Activated T-cell treated with anti-CD3 and anti-CD28 coated beads, Interleukin-2, amount 50 U/mL, for 1 hour (primary cell): ENCODE measurements at places on chromosomes 2 and 18.
A peak's percentile ranks its signal among the peaks of the same experiment; 100 is the strongest.

DNA sequence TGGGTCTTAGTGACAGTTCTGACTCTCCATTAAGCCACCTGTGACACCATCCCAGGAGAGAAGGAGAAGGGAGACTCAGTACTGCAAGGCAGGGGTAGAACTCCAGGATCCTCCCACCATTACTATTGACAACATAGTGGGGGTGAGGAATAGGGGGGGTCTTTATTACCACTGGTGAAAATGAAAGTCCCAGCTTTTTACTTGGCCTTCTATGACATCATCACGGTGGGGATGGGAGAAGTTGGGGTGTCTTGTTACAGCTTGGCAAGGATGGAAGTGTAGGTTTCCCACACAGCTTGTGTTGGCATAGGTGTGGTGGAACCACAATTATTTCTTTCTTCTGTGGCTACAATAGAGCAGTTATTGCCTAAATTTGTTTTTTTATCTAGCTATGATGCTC lies 203.9 kb upstream of the DTNA start:
- DNase-seq, result no peak

DNA sequence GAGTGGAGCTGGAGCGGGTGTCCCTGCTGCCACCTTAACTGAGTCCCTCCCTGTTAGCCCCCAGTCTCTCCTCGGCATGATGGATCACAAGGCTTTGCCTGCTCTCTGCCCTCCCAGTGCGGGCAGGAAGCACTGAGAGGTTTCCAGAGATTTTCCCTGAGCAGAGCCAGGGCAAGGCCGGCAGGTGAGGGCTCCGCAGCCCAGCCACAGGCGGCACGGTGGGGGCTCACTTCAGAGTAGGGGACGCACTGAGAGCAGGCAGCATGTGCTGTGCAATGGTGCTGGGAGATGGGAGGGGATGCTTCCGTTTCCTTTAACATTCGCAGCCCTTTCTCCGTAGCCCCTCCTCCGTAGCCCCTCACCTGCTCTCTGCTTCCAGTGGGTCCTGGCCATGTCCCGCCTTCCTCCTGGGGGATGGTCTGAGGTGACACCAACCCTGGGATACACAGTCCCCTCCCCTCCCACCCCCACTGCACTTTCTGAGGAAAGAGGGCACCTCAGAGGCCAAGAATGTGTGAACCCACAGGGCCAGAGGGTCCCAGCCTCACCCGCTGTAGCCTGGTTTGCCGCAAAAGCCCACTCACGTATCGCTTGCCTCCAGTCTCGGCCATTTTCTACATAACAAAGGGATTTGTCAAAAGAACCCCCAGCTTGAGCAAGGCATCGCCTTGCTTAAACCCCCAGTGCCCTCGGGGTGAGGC lies 10.7 kb downstream of the KCNF1 start:
- no peak for DNase-seq

GRCh38 chr2:127843677-127844076 lies 14.3 kb downstream of the POLR2D start:
- no peak for DNase-seq

DNA sequence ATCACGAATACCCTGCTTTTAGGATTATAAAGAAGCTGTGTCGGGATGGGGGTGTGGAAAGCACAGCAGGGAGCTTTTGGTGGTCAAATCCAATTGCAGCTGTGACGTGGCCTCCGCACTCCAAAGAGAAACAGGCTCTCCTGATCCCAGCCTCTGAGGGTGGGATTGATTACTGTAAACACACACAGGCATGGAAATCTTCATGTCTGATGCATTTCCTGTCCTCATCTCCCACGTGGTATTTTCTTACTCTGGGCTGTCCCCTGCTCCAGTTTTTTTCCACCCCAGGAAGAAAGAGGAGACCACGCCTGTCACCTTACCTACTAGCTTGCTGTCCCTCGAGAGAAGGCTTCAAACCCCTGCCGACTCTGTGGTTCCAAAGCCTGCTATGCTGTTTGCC lies 22.7 kb downstream of the RNF152 start:
- DNase-seq, result no peak

DNA sequence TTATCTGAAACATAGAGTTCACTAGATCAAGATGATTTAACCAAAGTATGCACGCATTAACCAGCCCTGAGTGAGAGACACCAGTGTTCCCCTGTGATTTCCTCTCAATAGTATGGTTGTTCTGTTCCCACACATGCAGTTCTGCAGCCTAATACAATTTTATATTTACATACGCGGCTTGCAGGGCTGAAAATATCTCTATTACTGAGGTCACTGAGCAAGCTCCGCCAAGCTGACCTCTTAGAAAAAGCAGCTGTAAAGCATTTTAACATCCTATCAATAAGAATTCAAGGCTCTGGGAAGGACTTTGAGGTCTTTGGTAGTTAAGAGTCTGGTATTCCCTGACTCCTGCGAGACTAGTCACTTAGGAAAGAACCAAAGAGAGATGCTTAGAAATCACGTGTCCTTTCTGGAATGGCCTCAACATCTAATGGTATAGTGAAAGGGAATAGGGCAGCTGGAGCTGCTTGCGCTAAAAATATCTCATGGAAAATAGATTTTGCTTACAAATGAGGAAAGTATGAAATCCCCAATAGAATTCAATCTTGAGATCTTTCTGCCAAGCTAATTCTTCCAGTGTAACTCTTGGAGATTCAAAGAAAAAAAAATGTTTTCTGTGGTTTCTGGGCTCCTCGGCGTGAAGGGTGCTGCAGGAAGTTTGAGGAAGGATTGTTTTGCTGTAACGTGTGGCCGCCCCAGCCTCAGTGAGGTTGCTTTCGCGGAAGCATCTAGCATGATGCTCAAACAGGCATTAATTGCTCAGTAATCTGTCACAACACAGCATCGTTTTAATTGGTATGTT lies 59.2 kb downstream of the DOCK10 start:
- peak; percentile 44 for DNase-seq

- no peak for DNase-seq
These were observed 15.4 kb downstream of the CEP68 start for GRCh38 chr2:65071499-65072180.

GRCh38 chr2:174198846-174199564 lies 49.3 kb downstream of the OLA1 start:
- no peak for DNase-seq
